Stimulated activated CD4-positive, alpha-beta T cell treated with anti-CD3 and anti-CD28 coated beads, TNF-alpha, amount 100 ng/mL, for 4 hours (primary cell): ENCODE measurements at places on chromosomes 13 and 19.

- no peak for DNase-seq
Observed at GRCh38 chr13:97202761-97203160, 19.4 kb upstream of the MBNL2 start.

GRCh38 chr13:111577208-111577828 lies 256.9 kb downstream of the TEX29 start:
- no peak for DNase-seq

DNA sequence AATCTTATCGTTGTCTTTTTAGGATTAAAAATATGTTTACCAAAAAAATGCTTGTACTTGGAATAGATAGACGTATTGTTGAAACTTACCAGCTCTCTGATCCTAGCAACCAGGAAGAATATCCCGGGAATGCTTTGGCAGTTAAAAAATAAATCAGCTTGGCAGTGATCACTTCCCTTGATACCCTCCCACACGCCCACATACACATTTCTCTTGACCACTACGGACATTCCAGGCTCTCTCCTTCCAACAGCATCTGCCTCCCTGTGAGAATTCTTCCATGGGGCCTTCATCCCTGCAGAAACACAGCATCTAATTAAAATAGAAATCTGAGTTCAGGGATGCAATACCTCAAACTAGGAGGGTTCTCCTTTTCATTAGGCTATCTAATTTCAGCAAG lies 57.9 kb downstream of the THSD1 start:
- DNase-seq, result no peak

GRCh38 chr13:71979616-71980015 lies 112.6 kb upstream of the DACH1 start:
- no peak for DNase-seq

DNA sequence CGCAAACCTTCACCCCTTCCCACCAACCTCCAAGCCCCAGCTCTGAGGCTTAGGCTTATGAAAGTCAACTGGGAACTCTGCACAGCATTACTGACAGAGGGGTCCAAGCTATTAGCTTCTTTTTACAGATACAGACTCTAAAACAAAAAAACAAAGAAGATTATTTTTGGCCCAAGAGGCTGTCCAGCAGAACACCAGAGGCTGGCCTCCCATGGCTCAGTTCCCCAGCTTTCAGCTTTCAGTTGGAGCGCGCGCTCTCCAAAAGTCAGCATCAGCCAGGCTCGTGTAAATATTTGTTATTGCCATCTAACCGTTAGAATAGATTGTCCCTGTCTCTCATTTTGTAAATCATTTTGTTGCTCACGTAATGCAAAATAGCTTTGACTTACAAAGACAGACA lies 58.4 kb downstream of the ZIC5 start:
- DNase-seq, result no peak
